ENCODE measurements at places on chromosomes 1 and 21.

GRCh38 chr1:192522673-192523072 is 52.9 kb upstream of the RGS1 start:
- DNase-seq: no peak

DNA sequence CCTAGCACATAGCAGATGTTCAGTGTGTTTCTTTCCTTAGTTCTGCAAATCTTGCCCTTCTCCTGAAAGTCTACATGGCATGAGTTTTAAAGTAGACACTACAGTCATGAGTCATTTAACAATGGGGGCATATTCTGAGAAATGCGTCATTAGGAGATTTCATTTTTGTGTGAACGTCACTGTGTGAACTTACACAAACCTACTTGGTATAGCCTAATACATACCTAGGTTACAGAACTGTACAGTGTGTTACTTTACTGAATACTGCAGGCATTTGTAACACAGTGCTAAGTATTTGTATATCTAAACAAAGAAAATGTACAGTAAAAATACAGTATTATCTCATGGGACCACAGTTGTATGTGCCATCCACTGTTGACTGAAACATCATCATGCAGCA is 10.0 kb downstream of the TTF2 start:
- DNase-seq: no peak

DNA sequence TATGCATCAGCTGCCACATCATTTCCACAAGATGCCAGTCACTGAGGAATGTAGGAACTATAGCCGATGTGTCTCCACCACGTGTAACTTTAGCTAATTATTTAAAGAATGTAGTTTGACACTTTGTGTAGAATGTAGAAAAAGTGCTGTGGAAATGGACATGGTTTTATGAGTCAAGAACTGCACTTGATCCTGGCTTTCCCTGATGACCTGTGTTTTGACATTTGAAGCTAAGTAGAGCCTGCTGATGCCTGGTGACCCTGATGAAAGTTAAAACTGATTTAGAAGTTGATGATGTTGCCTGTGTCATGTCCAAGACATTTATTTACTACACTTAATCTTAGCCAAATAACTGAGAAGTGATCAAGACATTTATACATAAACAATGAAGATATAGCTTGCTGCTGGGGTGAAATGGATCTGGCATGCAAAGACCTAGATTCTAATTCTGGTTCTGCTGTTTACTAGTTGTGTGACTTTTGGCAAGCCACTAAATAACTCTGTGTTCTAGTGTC is 4.4 kb upstream of the OSBPL9 start:
- no peak for DNase-seq

- DNase-seq: no peak
These were observed 14.5 kb downstream of the HHAT start for GRCh38 chr1:210342986-210343780.

GRCh38 chr1:207856276-207857023 is 54.5 kb downstream of the CD34 start:
- no peak for DNase-seq

DNA sequence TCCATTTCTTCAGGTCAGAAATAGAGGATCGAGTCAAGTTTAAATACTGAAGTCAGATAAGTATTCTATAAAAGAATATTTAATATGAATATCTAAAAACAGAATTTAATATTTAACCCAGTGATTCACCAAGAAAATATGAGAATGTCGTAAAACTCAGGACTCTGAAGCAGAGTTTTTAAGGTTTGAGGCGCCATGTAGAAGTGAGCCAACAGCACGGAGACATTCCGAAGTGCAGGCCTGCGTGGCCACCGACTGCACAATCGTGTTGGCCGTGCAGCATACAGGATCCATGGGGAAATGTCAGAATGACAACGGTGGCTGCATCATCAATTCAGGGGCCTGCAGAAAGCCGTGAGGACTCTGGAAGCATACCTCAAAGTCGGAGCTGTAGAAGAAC is 23.4 kb downstream of the MRAP start:
- DNase-seq: no peak

Measured in NCI-H187 (cell line).